ENCODE measurements at places on chromosomes 6 and 20. TPM values are rescaled to one million over a fixed set of nuclear protein-coding genes. Genes with fewer than 3 reads are reported as not detected.

Gene REM1
- not detected for total RNA-seq

DNA sequence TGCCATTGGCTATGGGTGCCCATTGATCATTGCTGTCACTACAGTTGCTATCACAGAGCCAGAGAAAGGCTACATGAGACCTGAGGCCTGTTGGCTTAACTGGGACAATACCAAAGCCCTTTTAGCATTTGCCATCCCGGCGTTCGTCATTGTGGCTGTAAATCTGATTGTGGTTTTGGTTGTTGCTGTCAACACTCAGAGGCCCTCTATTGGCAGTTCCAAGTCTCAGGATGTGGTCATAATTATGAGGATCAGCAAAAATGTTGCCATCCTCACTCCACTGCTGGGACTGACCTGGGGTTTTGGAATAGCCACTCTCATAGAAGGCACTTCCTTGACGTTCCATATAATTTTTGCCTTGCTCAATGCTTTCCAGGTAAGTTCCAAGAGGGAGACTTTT is 16.4 kb downstream of the ADGRF4 start:
- H3K27ac ChIP-seq, result no peak overlapping the region
- no peak overlapping the region for H3K4me3 ChIP-seq
- no peak for DNase-seq
- H3K27me3 ChIP-seq, result no peaks in the 10 kb centered on the region
- H3K4me1 ChIP-seq, result no peaks in the 10 kb centered on the region

GRCh38 chr20:57322476-57322875 is 7.1 kb upstream of the SPO11 start:
- DNase-seq, result no peak
- H3K36me3 ChIP-seq, result no peaks in the 10 kb centered on the region
- no peak overlapping the region for H3K4me3 ChIP-seq

Gene TRIM10
- 0.58 TPM for total RNA-seq

Measured in stomach (tissue), 19 donors.